Breast epithelium (tissue), 4 donors: ENCODE measurements at places on chromosomes 4 and X.

DNA sequence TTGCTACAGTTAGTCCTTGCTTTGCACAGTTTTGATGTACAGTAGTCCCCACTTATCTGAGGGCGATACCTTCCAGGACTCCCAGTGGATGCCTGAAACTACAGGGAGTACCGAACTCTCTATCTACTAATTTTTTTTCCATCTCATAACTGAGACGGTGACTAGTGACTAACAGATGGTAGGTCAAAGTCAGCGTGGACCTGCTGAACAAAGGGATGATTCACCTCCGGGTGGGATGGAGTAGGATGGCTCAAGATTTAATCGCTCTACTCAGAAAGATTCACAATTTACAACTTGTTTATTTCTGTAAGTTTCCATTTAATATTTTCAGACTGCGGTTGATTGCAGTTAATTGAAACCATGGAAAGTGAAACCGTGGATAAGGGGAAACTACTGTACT, 655.8 kb downstream of the ZNF674 start:
- no peak for DNase-seq

DNA sequence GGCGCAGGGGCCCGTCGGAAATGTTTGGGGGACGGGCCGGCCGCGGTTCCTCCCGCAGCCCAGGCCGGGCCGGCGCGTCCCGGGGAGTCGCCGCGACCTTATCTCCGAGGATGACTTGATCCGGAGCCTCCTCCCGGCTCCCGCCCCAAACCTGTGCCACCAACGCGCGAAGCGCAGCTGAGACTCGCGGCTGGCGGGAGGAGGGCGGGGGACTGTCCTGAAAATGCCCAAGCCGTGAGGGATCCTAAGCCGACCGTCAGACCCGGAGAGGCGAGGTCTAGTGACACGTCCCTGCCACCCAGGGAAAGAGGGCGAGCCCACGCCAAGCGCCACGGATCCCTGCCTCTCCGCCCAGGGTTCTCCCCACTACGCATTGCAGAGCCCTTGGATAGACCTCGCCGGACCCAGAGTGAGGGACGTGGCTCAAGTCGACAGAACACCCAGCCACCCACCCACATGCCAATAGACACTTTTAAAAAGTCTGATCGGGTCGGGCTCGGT, 26.9 kb downstream of the UTP14A start:
- DNase-seq = no peak

GRCh38 chrX:48826135-48826875, at the start of gene ERAS:
ERAS (plus strand) TSS chrX:48826513; CDS start chrX:48829124, 2,611 bp downstream.
- DNase-seq = no peak

GRCh38 chr4:1857931-1858330, 2.0 kb upstream of the LETM1 start:
- DNase-seq = no peak

DNA sequence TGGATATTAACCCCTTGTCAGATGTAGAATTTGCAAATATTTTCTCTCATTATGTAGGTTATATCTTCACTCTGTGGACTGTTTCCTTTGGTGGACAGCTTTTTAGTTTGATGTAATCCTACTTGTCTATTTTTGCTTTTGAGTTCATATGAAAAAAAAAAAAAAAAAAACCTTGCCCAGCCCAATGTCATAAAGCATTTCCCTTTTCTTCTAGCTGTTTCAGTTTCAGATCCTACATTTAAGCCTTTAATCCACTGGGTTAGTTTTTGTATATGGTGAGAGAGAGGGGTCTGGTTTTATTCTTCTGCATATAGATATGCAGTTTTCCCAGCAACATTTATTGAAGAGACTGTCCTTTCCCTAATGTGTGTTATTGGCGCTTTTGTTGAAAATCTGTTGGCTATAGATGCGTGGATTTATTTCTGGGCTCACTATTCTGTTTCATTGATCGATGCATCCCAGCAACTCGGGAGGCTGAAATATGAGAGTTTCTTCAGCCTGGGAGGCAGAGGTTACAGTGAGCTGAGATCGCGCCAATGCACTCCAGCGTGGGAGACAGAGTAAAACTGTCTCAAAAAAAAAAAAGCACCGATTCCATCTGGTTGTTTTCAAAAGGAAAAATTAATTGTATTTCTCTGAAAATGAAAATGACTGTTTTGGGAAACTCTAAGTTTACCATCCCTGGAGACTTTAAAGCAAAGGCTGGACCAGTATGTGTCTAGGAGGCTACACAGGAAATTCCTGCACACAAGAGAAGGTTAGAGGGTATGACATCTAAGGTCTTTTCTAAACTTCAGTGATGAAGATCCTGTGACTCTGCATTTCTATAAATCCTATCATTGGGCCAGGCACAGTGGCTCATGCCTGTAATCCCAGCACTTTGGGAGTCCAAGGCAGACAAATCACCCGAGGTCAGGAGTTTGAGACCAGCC, 35.6 kb downstream of the STEEP1 start:
- DNase-seq = no peak

DNA sequence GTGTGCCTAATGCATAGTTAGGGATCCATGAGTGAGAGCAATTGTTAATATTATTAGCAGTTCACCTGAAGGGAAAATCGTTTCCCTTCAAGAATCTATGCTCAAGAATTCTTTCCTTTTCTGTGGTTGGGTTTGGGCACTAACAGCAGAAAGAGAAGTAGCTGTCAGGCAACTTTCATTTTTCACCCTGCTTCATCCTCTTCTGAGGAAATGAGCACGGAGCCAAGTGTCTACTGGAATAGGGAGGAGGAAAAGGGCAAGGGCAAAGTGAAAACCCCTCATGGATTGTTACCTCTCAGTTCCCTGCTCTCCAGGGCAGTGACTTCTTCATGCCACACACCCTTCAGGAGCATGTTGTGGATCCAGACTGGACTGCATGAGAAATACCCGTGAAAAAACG, 2.6 kb upstream of the HPGDS start:
- DNase-seq = no peak

DNA sequence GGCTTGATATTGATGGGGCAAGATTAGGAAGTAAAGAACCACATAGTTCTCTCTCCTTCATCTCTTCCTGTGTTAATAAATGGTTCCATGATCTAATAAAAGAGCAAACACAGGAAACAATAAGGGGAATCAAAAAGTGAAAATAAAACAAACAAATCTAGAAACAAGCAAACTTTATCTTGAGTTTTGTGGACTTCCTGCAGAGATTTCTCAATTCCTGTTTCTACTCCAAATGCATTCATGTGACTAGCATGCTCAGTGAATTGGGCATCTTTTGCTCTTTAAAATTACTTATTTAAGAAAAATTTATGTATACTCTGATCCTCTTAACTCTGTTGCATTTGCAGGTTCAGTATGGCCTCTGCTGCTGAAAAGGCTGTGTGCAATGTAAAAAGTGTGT, 682.0 kb downstream of the KCTD8 start:
- no peak for DNase-seq

DNA sequence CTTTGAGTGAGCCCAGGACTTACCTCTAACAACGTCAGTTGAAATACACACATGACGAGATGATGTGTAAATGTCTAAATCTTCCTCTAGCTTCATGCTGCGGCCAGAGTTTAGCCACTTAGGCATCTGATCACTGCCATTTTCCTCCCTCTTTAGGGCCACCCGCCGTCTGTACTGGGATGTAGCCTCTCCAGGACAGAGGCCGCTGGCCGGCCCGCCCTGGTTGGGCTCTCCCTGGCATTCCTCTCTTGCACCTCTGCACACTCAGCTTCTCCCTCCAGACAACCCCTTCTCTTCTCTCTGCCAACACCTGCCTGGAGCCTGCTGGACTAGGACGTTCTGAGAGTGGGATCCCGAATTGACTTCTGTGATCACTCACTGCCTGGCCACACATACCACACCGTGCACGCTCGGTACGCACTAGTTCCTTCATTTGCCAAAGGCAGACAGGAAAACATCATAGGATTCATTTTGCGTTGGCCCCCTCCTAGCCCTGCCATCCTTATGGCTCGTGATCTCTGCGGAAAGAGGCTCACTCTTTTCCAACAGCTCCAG, 33.6 kb downstream of the RNF212 start:
- no peak for DNase-seq

- no peak for DNase-seq
Measured at GRCh38 chr4:140870427-140870826, 114.2 kb upstream of the TBC1D9 start.

DNA sequence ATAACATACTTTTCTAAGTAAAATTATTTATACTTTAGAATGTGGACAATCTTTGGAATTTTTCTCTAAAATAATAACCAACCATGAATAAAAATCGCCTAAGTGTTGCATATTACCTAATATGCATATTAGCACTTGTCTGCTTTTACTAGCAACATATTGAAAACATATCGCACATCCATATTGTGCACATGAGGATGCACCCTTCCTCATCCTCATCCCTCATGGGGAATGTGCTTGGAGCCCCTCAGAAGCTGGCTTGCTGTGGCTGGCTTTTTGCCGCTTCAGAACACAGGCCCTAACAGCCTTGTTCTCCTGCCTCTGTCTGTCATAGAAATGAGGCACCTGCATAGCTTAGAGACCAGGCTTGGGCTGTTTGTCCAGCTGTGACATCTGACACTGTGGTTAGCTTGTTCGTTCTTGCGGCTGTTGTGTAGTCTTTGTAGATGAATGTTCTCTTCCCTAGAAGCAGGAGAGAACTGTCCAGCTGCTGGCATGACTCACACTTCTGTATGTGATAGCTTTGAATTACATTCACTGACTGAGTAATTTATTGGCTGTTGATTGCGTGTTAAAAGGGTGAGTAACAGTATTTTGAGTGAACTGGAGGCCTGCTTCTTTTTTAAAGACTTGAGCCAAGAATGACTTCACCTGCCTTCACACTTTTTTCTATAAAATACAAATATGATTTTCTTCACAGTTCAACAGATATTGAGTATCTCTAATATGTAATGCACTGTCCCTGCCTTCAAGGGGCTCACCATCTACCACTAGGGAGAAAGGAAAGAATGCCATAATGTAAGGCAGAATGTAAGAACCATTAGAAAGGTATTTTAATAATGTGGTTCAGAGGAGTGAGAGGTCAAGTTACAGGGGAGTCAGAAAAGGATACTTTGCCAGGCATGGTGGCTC, 81.9 kb downstream of the HMGB2 start:
- DNase-seq = peak; percentile 45

DNA sequence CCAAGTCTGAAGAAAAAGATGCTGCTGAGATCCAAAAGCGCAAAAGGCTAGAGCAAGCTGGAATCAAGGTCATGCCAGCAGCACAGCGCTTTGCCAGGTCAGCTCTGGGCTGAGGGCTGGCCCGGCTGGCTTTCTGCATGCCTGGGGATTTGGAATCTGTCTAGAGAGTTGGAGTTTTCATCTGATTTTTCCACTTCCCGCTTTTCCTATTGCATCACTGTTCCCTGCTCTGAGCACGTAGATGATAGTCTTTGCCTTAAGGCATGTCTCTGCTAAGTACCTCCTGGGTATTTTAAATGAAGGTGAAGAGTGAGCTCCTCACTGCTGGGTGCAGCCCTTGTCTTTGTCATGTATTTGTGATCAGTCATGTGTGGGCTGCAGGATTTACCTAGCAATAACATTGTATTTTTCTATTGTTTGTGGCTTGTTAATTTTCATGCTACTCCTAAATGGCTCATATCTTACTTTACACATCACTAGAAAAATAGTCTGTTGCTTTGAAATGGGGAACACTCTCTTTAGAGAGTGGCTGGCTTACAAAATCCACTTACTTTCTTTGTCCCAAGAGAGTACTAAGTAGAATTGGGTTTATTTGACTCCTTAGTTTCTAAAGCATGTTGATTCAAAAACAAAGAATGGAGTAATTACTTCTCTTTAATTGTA, 82.8 kb downstream of the LIMCH1 start:
- no peak for DNase-seq

DNA sequence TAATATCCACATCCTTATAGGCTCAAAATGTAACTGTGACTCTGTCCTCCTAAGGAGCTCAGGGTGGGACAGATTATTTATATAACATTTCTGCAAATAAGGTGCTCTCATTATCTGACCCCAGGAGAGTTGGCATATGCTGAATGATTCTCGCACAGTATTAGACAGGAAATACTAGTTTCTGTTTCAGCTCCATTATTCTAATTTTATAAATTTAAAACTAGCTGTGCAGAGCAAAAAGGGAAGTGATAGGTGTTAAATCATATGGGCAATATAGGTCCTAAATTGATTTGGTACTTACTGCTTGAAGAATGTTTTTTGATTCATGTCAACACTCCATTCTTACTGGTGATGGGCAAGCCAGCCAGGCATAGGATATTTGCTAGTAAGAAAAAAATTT, 141.5 kb downstream of the GLRA2 start:
- no peak for DNase-seq

- DNase-seq = no peak
Measured at GRCh38 chr4:161167539-161167938, 996.3 kb downstream of the FSTL5 start.

DNA sequence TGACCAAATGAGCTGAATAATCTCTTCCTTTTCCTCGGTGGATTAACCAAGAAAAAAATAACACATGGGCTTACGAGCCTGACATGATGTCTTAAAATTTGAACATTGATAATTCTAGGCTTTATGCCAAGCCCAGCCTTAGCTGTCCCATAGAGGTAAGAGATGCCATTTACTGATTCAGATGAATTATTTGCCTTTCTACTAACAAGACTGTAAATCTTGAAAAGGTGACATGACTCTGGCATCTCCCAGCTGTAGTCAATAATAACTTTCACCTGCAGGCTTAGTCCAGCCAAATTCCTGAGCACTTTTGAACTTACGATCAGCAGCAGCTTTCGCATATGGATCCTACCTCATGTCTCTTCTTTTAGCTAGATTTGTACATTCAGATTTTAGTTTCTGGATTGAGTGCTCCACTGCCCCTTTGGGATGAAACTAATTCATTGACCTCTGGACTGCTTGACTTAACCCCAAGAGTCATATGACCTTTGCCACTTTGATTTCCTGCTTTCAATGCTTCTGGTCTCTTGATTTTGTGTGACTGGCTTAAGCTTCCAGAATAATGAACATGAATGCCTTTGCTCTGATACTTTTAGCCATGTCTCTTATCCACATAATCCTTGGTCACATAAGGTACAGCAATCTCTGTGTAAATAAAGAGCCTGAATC, 876.4 kb upstream of the SLIT2 start:
- no peak for DNase-seq

DNA sequence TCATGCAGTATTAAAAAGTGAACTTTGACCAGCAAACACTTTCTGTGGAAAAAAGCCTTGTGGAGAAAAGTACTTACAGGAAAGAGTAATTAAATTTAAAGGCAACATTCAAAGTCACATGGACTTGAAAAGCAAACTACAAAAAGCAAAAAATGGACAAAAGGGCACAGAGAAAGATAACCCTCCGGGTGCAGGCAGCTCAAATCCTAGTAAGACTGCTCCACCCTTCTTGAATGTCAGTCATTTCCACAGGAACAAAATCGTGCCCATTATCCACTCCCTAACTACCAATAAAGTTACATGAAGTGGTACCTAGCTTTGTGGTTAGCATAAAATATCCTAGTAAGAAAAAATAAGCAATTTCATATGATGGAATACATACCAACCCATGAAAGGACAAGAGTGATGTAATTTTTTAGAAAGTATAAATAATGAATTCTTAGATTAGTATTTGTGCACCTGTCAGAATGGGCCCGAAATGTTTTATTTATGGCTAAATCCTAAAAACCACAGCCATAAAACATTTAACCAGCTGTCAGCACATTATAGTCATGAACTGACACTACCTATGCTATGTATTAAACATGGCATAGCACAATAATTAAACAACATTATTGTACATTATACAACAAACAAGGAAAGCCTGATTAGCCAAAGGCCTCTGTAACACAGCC, 43.3 kb downstream of the MAML3 start:
- DNase-seq = no peak

- DNase-seq = no peak
Measured at GRCh38 chr4:56250776-56251175, 136.5 kb downstream of the AASDH start.
